ENCODE measurements at places on chromosomes 5 and 9.

GRCh38 chr5:17439956-17440355 is 58.1 kb upstream of the TAF11L2 start:
- DNase-seq, result no peak

- no peak for DNase-seq
These were observed 446.0 kb upstream of the MPDZ start for GRCh38 chr9:13725516-13725915.

- no peak for DNase-seq
These were observed 507.8 kb upstream of the MPDZ start for GRCh38 chr9:13787234-13787833.

DNA sequence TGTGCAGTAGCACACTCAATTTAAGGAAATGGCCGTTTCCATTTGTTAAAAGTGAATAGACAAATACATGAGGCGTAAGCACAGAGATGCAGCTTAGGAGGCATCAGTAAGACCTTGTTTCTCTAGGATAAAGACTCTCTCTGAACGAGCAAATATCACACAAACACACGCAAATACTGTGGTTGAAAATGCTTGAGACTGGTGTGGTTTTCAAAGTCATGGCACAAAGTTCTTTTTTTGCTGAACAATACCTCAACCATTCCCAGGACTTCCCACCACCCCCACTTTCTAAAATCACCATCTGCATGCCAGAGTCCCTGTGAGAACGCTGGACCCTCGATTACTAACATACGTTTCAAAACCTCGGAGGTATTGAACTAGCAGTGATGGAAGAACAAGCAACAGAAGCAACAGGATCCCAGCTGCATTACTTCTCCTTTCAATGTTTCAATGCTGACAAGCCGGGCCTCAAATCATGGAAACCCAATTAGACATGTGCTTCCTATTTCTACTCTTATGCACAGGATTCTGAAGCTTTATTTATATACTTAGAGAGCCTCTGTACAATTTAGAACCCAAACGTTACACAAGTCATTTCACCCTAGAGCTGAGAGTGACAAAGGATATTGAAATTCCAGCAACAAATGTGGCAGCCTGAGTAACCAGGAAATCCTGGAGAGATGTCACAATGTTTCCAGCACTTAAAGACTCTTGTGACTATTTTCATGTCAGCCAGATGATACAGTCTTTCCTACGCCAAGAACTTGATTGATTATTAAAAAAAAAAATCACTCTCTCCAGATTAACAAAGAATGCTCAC is 63.9 kb downstream of the CDC14B start:
- DNase-seq, result no peak

DNA sequence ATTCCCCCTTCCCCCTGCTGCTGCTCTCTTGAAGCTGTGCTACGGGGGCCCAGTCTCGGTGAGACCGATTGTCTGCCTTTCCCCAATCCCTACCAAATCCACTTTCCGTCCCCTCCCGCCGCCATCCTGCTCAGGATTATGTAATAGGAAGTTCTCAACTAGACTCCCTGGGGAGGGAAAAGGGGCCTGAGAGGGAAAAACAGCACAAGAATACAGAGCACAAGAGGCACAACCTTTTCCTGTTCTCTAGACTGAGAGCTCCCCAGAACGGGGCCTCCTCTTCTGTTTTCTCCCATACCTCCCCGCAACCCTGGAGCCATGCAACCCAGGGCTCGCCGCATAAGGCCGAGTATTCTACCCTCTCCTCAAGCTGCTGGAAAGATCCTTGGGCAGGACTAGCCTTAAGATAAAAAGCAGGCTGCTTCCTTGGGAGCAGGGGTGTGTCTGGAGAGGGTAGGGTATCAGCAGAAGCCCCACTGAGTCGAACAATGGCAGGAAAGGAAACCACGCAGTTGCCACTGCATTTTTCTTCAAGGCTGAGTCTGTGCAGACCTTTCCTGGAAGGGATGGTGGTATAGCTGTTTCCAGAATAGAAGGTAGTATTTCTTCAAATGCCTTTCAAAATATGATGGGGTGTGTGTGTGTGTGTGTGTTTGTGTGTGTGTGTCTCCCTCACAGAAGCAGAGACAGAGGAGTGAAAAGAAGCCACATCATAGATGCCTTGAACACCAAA is 12.9 kb downstream of the MYORG start:
- DNase-seq, result no peak

DNA sequence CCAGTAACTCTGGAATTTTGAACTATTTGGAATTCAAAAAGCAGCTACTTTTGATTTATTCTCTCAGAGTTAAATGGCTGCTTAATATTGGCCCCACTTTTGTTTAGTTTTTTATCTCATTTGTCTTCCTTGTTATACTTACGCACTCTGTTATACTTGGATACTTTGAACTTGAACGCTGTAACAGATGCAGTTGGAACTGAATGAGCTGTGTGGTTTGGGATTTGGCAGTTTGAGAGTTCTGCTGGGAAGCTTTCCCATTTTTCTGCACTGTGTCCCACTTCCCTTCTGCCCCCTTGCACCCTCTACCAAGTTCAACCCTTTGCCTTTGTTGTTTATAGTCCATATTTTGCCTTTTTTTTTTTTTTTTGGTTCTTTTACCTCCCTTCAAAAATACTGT is 3.8 kb downstream of the RHOBTB3 start:
- no peak for DNase-seq

- no peak for DNase-seq
These were observed 5.7 kb upstream of the DOCK2 start for GRCh38 chr5:169631360-169631759.

DNA sequence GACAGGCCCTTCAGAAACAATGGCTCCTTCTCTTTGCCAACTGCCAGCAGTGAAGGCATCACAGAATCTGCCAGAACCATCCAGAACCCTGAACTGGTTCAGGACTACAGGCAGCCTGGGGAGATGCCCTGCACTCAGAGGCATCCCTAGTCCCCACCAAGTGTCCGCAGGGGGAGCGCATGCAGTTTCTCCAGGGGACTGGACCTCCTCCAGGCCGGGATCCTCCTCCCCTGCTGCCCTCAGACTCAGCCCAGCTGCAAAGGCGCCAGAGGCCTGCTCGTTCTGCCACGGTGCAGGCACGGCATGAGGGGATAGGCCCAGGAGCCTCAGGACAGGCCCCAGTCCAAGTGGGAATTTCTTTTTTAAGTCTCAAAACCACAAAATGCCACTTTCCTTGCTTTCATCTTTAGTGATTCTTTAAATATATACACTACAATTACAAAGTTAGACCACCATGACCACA is 72.0 kb downstream of the SEMA4D start:
- DNase-seq, result no peak

DNA sequence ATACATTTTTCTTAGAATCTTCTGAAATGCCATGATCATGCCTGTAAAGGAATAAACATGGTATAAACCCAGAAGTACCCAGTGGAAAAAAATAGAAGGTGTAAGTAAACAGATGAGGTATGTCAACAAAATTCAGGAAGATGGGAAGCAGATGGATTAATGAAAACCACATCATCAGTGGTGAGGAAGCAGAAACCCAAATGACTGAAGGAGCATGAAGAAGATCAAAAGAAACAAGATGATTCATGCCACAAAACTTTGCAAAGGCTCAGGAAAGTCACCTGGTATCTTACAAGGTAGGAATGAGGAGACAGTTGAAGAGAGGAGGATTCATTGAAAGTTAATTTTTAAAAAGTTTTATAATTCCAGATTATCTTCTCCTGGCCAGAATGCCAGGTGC is 132.8 kb upstream of the PAPPA start:
- DNase-seq, result no peak

DNA sequence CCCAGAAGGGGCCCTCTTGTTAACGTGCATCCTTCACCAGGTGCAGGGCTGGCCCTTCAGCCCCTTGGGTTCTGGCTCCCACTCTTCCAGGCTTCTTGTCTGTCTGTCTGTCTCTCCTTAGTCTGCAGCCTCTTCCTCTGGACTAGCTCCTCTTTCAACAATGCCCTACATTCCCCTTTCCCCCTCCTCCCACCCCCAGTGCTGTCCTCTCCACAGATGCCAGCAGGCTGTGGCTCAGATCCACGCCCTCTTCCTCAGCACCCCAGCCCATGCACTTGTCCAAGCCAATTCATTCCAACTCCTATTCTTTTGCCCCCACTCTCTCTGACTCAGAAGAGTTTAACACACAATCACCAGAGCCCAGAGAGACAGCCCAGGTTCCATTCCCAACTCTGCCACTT is 45.2 kb upstream of the ALDH1B1 start:
- DNase-seq, result no peak

DNA sequence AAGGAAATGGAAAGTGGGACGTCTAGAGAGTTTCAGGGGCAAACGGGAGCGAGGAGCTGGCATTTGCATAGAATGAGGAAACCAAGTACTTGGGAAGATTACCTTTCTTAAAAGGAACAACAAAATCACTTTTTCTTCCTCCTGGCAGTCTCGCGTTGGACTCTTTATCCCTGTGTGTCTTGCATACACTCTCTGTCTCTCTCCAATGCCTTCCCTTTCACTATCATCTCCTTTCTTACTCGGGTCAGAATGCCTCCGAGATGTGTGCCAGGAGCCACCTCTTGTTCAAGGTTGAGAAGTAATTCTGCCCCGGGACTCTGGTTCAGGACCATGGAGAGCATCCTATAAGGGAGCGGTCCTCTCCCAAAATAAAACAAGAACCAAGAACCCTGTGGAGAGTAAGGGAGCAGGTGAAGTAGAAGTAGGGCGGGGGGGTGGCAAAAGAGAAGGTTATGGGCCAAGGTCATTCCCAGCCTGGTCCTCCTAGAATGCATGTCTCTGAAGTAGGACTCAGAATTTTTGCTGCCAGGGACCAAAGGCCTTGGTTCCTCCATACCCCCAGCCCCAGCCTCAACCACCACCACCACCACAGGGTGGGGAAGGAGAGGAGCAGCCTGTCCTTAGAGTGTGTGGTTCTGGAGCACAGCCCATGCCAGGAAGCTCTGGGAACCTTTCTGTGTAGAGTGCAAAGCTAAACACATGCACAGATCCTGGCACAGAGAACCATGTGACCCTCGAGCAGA is 72.1 kb upstream of the ARAP3 start:
- DNase-seq, result no peak

DNA sequence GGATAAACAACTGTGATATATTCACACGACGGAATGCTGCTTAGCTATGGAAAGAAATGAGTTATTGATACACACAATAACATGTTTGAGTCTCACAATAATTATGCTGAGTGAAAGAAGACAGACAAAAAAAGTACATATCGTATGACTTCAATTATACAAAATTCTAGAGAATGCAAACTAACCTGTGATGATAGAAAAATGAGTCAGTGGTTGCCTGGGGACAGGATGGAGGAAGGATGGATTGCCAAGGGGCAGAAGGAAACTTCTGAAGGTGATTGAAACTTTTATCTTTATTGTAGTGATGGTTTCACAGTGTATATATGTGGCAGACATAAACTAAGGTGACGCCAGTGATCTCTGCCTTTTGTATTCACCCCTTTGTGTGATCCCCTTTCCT is 7.5 kb upstream of the CARTPT start:
- no peak for DNase-seq

- no peak for DNase-seq
These were observed 55.1 kb downstream of the ASS1 start for GRCh38 chr9:130499804-130500263.

DNA sequence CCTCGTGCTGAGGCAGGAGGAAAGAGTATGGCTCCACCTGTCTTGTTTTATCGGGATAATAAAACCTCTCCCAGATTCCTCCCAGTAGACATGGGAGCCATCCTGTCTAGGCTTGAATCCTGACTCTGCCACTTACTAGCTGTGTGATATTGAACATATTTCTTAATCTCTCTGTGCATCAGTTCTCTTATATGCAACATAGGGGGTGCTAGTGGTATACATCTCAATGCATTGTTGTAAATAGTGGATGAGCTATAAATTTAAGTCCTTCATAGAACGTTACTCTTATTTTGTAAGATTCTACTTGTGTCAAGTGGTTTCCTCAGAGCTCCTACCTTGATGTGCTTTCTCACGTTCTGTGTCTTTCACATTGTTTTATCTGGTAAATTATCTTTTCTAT is 417.7 kb upstream of the POU5F2 start:
- DNase-seq, result no peak

DNA sequence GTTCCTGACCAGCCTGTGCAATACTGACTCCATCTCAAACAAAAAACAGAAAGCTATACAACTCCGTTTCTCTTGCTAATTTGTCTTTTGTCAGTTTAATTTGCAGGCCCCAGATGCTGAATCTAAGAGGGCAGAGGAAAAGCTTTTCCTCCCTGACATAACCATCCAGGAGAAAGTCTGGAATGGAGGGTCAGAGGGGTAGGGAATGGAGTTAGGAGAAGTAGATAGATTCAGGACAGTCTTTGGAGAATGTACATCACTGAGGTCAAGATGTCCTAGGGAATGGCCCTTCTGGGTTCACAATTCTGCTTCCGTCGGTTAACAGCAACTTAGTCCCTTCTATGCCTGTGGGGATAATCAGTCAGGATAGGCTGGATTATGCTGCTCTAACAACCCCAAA is 6.6 kb upstream of the SQSTM1 start:
- DNase-seq, result no peak

DNA sequence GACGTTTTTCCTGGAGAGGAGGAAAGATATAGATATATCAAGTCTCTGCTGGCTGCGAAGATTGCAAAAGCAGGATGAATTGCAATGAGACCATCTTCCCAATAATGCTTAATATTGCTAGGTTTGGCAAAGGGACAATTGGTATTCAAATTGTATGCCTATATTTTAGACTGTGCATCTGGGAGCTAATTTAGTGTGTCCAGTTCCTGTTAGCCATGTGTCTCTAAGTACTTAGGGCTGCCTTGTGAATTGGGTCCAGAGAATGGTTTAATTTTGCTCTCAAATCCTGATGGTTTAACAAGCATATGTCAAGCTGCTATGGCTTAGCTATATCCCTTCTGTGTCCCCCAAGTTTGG is 97.6 kb upstream of the ZNF366 start:
- DNase-seq, result no peak

DNA sequence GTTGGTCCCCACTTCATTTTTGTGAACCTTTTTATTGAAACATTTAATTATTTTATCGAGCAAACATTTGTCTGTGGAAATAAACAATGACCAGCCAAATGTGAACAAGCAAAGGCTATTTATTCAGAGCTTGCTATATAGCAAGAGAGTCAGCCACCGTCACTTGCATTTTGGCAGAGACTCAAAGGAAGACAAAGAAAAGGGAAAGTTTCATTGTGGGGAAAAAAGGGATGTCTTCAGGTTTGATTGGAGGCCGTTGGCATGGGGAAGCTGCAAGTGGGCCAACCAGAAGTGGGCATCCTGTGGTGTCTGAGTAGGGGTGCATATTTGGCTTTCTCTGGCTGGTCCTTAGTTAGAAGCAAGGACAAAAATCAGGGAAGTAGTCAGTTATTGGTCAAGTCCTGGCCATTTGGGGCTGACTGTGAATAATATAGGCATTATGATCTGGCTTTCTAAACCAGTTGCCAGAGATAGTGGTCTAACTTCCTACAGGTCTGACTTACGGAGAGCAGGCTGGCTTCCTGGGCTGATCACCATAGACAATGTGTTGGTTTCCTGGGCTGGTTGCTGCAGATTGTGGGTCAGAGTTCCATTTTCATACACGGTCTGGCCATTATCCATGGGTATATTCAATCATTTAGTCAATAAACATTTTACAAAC is 16.6 kb downstream of the ENC1 start:
- DNase-seq, result no peak

DNA sequence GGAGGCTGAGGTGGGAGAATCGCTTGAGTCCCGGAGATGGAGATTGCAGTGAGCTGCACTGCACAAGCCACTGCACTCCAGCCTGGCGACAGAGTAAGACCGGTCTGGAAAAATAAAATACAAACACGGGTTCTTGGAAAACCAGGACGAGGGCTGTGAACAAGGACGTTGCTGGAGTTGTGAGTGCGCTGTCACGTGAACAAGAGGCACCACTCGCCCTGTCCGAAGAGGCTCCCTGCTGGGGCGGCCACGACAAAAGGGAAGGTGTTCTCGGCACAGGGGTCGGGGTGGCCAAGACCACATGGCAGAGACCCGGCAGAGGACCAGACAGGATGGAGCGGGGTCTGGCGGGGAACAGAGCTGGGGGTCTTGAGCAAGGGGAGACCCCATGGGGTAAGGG is 30.6 kb upstream of the UBAC1 start:
- DNase-seq, result no peak
